ENCODE measurements at places on chromosomes 3 and 15.

- no peak for DNase-seq
These were observed 15.5 kb downstream of the BMF start for GRCh38 chr15:40092979-40093869.

DNA sequence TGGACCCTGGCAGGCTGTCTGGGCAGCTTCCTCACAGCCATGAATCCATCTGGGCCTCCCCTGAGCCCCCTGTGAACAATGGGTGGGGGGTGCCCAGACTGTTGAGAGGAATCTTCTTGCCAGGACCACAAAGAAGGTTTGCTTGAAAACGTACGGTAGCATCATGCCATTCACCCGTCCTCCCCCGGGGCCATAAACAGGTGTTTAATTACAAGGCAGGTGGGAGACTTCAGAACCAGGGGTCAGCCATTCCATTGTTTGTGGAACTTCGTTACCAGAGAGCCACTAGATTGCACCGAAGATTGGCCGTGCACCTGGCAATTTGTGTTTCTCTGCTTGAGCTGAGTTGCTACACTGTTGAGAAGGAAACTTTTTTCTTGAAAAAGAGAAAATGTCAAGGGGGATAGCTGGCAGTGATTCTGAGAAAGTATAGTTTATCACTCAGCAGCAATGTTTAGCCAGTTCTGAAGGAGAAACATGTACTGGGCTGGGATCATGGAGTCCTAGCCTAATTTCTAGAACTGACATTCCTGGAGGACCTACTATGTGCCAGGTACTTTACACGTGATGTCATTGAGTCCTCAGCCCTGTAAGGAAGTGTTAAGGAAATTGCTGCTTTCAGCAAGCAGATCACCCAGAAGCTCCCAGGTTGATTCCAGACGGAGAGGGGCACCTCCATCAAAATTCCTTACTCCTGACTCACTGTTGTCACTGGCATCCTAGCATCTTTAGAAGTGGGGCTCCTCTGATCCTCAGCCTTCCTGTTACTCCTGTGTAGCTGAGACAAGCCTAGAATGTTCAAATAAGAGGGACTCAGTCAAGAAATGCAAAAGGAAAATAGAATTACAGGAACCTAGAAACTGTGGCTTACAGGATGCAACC, 103.8 kb upstream of the UBE2E1 start:
- DNase-seq, result no peak

DNA sequence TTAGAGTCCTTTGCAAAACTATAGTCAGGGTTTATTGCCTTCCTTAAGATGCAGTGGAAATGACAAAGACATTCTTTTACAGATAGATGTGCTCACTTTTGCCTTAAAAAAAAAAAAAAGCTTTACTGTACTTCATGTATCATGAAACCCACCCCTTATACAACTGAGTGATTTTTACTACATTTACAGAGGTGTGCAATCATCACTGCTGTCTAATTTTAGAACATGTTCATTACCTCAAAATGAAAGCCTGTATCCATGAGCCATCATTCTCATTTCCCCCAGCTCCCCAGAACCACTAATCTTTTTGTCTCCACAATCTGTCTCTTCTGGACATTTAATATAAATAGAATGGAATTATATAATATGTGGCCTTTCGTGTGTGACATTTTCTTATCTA, 111.9 kb downstream of the NR1I2 start:
- DNase-seq, result no peak

- no peak for DNase-seq
These were observed 53.2 kb downstream of the MEF2A start for GRCh38 chr15:99618941-99619411.

DNA sequence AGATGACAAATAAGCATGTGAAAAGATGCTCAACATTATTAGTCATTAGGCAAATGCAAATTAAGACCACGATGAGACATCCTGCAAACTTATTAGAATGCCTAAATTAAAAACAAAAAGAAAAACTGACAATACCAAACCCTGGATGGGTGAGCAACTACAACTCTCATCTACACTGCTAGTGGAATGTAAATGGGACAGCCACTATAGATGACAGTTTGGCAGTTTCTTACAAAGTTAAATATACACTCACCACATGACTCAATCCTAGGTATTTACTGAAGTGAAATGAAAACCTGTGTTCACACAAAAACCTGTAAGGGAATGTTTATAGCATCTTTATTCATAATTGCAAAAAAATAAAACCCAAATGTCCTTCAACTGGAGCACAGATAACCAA, 74.7 kb downstream of the NPTN start:
- no peak for DNase-seq

GRCh38 chr3:130792246-130792645, 45.6 kb upstream of the PIK3R4 start:
- DNase-seq, result no peak

- DNase-seq, result no peak
These were observed 24.0 kb downstream of the OSBPL10 start for GRCh38 chr3:31957106-31957505.

DNA sequence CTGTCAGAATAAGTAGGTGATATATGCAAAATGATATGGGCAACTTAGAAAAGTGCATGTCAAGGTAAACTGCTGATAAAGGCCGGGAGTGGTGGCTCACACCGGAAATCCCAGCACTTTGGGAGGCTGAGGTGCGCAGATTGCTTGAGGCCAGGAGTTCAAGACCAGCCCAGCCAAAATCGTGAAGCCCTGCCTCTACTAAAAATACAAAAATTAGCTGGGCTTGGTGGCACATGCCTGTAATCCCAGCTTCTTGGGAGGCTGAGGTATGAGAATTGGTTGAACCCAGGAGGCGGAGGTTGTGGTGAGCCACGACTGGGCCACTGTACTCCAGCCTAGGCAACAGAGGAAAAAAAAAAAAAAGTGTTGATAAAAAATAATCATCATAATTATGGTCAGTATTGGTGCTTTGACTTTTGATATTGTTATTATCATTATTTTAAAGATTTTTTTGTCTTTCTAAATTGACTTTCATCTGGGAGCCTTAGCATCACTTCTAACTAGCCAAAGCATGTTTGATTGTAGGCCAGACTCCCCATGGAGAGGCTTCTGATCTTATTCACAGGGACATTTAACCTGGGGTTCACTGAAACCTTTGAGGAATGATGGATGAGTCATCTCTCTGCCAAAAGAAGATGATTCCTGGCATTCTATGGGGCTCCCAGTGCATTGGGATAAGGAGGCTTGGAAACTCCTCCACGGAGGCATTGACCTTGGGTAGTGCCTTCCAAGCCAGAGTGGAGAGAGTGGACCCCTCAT, 5.6 kb downstream of the ZBTB38 start:
- DNase-seq, result no peak

DNA sequence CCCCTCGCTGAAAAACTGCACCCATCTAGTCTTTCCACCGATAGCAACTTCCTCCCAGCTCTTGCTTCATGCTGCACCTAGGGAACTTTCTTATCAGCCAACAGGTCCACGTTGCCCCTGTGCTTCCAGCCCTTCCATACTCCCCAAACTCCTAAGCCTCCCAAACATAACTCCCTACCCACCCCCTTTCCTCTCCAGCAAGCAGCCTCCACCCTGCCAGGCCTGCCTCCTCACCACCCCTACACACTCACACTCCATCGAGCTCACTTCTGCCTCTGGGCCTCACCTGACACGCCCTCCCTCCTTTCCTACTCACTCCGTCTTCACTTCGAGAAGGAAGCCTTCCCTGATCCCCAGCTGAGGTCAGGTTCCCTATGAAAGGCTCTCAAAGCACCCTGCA, 8.1 kb downstream of the INSYN1 start:
- DNase-seq, result no peak

DNA sequence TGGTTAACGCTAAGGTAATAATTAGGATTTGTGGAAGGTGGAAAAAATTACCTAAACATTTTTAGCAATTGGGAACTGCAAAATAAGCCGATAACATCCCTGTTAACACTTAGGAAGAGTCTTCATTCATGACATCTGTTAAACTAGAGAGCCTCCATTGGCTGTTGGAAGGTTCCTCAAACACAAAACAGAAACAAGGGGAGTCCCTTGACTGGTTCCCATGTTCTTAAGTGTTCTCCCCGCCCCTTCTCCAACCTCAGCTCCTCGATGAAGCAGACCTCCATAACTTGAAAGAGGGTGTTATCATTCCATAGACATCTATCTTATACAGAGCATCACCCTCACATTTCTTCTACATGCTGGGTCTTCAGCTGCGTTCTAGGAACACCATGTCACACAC, 2.5 kb downstream of the SLC22A13 start:
- no peak for DNase-seq

- no peak for DNase-seq
These were observed 26.1 kb downstream of the TBC1D21 start for GRCh38 chr15:73899197-73900094.

DNA sequence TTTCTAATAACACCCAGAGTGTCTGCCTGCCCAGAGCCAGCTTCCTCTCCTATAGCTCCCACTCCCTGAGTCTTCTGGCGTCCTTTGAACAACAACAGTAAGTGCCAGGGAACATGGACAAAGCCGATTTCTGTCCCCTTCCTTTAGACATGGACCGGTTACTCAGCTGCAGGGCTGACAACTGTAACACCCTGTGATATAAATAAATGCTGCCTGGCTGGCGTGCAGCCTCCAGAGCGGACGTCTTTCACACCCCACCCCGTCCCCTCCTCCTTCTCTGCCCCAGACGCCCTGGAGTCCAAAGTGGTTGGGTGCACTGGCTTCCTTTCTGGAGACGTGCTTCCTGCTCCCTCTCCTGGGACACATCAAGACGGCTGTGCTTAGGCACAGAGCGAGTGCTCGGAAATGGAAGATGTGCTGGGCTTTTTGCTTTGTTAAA, 281.9 kb upstream of the LRRFIP2 start:
- no peak for DNase-seq

DNA sequence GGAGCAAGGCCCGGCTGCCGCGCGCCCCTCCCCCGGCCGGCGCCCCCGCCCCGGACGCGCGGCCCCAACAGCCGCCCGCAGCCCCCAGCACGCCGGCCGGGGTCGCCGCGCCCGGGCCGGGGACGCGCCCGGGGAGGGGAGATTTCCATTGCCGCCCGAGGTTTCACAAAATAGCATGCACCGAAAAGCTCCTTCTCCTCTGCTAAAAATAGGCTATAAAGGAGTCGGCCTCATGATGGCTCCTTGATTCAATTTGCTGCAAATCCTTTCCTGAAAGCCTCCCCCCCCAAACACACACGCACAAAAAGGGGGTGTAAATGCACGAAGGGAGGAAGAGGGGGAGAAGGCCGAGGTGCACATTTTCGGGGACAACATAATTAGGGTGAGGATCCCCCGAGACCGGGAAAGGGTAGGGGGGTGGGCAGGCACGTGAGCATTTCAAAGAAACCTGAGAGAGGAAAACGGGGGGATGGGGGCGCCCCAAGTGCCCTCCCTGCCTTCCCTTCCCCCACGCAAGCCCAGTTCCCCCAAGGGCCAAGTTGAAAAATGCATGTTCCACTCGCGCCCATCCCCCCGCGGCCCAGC, 734 bp downstream of the TBL1XR1 start:
- no peak for DNase-seq

DNA sequence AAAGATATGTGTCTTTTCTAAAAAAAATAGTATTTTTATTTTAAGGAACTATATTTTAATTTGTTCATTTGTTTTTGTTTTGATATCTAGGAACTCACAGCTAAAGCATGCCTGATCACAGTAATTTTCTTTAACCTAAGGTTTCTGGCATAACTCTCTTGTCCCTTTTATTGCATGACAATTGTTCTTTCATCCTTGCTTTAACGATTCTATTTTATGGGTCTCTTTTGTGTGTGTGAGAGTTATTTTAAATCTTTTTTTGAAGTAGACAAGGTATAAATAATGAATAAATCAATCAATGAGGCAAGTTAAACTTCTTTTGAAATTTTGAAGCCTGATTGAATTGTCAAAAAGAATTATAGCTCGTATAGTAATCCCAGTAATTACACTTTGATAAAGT, 747.8 kb upstream of the GOLIM4 start:
- DNase-seq, result no peak

- DNase-seq, result no peak
These were observed 24.1 kb upstream of the MRPS22 start for GRCh38 chr3:139319428-139320402.

- DNase-seq, result no peak
These were observed 30.1 kb downstream of the GREM1 start for GRCh38 chr15:32747921-32748342.

DNA sequence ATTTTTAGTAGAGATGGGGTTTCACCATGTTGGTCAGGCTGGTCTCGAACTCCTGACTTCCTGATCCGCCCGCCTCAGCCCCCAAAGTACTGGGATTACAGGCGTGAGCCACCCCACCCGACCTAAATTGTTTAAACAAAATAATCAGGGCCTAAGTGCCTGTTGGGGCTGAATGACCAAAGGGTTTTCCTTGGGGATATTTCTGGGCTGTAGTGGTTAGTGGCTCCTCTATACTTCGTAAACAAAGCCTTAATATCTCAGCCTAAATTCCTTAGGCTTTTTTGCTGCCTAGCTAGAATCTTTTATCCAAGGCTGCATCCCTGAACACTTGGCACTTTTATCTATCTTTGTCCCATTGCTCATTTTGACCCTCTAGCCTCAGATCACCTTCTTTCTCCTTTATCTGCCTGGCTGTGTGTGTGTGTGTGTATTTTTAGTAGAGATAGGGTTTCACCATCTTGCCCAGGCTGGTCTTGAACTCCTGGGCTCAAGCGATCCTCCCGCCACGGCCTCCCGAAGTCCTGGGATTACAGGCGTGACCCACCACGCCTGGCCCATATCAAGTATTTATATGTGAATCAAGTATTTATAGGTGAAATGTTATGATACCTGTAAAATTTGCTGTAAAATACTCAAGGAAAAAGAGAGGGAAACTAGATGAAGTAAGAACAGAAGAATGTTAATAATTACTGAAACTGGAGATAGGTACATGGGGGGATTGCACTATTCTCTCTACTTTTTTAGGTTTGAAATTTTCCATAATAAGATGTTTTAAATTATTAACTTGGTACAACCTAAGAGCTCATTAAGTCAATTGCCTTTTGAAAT, 1.8 kb downstream of the NUSAP1 start:
- no peak for DNase-seq

DNA sequence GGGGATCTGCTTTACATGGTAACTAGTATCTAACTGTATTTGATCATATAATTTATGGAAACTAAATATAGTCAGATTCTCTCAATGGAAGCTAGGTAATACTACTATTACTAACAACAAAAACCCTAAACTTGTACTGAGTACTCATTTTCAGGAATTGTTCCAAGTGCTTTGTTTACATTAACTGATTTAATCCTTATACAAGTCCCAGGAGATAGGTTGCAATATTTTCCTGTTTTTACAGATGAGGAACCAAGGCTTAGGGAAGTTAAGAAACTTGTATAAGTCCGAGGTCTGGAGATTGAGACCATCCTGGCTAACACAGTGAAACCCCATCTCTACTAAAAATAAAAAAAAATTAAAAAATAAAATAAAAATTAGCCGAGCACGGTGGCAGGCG, 7.5 kb upstream of the MTHFS start:
- DNase-seq, result no peak

DNA sequence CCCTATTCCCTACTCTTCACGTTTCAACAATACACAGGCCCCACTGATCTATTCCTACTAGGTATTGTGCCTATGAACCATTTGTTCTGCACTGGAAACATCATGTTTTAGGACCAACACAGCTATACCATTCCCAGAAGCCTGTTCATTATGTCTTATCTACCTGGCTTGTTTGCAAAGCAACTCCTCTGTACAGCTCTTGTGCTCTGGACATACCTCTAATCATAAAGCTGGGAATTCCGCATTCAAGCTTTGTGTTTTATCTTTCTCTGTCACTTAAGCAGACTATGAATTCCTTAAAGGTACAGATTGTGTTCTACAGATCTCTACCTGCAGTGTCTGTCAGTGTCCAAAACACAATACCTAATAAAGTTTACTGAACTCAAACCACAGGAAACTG, 87.5 kb upstream of the CSPG5 start:
- DNase-seq, result no peak
